ENCODE measurements at places on chromosomes 7 and 10.

GRCh38 chr7:131656980-131657723 is 100.7 kb upstream of the PODXL start:
- H3K4me3 ChIP-seq = no peak overlapping the region
- DNase-seq = no peak
- H3K36me3 ChIP-seq = no peaks in the 10 kb centered on the region
- H3K27ac ChIP-seq = no peak overlapping the region

- peaks cover 37% of the 10 kb centered on the region for H3K27me3 ChIP-seq
- no peaks in the 10 kb centered on the region for H3K36me3 ChIP-seq
- DNase-seq = no peak
- no peak overlapping the region for H3K4me3 ChIP-seq
- no peak overlapping the region for H3K27ac ChIP-seq
Measured at GRCh38 chr10:70455213-70455630, 13.7 kb upstream of the NODAL start.

DNA sequence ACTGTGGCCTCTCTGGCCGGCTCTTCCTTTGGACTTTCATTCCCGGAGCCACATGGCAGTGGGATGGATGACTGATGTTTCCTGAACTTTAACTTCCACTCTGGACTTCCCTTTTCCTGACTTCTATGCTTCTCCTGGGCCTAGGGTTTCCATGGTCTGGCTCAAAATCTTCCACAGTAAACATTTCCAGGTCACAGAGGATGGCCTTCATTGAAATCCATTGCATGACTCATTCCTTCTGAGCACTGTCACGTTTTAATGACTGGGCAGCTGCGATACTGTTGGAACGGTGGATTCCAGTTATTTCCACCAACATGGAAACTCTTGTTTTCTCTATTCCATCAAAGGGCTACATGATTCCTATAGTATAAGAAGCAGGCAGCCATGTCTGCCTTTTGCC is 24.4 kb upstream of the ZNF273 start:
- H3K4me1 ChIP-seq = peaks cover 2% of the 10 kb centered on the region
- no peaks in the 10 kb centered on the region for H3K36me3 ChIP-seq
- H3K27ac ChIP-seq = no peak overlapping the region
- DNase-seq = no peak
- H3K27me3 ChIP-seq = peaks cover 1% of the 10 kb centered on the region

DNA sequence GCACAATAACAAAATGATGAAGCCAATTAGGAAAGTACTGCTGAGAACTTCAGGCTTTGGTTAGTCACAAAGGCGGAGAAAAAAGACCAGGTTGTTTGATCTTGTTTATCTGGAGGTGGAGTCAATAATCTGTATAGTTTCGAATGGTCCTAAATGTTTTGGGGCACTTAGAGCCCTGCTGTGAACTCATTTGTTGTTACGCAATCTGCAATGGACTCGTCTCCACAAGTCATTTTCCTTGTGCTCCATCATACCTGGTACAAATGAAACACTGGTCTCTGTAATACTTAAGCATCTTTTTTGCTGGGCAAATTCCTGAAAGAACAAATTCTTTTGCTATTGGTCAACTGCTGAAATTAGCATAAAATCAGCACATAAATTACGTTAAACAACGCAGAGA is 430.5 kb downstream of the GATA3 start:
- H3K4me3 ChIP-seq = no peak overlapping the region
- no peaks in the 10 kb centered on the region for H3K27me3 ChIP-seq
- DNase-seq = no peak
- no peaks in the 10 kb centered on the region for H3K36me3 ChIP-seq
- H3K27ac ChIP-seq = no peak overlapping the region

DNA sequence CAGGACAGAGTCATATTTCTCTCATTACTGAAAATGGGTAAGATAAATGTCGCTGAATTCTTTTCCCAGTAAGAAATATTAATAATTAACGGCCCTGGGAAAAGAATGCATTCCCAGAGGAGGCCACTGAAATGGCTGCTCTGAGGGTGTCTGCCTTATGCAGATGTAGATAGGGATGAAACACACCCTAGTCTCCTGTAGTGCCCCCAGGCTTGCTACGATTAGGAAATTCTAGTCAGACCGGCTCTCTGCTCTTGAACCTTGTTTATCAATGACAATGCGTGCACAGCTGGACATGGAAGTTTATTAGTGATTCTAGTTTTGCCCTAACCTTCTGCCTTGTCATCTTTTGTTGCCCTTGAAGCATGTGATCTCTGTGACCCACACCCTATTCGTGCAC is 291.1 kb downstream of the ZNF248 start:
- H3K4me3 ChIP-seq = no peak overlapping the region
- no peak for DNase-seq
- H3K27me3 ChIP-seq = no peaks in the 10 kb centered on the region
- no peaks in the 10 kb centered on the region for H3K4me1 ChIP-seq

DNA sequence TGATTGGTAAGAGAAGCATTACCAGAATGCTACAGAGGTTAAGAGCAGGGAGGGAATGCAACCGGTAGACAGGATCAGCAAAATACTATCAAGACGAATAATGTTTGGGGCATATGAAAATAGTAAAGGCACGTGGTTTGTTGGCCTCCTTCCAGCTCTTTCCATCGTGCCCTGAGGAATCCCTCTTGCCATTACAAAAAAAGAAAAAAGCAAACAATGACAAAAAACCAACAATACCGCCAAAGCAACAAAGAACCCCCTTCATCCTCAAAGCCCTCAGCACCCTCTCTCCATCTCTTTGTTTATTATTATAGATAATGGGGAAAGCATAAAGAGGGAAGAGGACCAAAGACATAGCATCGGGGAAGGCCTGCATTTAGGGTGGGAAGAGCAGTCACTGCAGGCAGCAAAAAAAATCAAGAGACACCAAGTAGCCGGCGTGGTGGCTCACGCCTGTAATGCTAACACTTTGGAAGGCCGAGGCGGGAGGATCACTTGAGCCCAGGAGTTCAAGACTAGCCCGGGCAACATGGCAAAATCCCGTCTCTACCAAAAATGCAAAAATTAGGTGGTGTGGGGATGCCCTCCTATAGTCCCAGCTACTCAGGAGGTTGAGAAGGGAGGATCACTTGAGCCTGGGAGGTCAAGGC is 78.0 kb downstream of the HIP1 start:
- H3K36me3 ChIP-seq = no peaks in the 10 kb centered on the region
- H3K4me3 ChIP-seq = no peak overlapping the region
- H3K4me1 ChIP-seq = no peaks in the 10 kb centered on the region
- H3K27ac ChIP-seq = no peak overlapping the region
- H3K27me3 ChIP-seq = no peaks in the 10 kb centered on the region

- H3K27ac ChIP-seq = peak overlapping the region; percentile 53
- H3K4me3 ChIP-seq = no peak overlapping the region
- H3K4me1 ChIP-seq = peaks cover 38% of the 10 kb centered on the region
Measured at GRCh38 chr7:92731335-92732063, 104.9 kb downstream of the CDK6 start.

DNA sequence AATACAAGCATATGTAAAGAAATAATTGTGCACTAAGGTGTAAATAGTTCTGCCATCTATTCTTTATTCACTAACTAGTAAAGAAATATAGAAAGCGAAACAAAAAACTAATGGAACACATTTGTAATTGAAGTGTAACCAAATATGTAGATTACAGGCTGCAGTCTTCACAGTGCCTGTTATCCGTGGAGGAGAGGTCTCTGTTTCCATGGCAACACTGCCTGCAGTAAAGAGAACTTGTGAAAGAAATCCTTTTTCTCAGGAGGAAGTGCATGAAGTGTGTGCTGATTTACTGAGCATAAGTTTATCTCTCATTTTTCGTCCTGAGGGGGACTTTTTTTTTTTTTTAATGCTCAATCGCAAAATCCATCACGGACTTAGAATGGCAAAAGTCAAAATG is 102.5 kb downstream of the APBB1IP start:
- no peaks in the 10 kb centered on the region for H3K27me3 ChIP-seq
- no peak overlapping the region for H3K27ac ChIP-seq
- no peaks in the 10 kb centered on the region for H3K4me1 ChIP-seq
- DNase-seq = no peak
- H3K4me3 ChIP-seq = no peak overlapping the region
- H3K36me3 ChIP-seq = no peaks in the 10 kb centered on the region

GRCh38 chr7:49111706-49112105 is 187.4 kb downstream of the CDC14C start:
- no peak for DNase-seq
- no peak overlapping the region for H3K27ac ChIP-seq
- no peak overlapping the region for H3K4me3 ChIP-seq
- H3K27me3 ChIP-seq = no peaks in the 10 kb centered on the region
- H3K36me3 ChIP-seq = no peaks in the 10 kb centered on the region

DNA sequence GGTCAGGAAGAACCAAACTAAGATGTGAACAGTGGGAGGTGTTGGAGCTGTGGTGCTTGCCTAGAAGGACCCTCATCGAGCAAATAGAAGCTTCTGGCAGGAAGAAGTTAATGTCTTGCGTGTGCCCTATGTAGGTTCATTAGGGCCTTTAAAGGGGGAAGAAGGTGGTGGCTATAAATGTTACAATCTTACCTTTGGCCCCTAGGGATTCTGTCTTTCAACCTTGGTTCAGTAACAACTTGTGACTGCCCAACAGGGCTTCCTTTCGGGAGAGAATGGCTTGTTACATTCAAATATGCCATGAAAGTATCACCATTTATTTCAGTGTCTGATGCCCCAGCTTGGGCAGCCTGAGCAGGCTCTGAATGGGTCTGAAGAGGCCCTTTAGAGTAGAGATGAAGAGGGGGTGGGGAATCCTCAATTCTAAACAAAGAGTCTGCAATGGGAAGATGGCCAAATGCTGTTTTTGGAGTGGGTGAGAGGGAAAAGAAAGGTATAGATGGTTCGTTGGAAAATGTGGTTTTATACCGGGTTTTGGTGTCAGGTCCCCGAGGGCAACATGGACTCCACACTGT is 108.0 kb downstream of the TCF7L2 start:
- no peak overlapping the region for H3K4me3 ChIP-seq
- no peaks in the 10 kb centered on the region for H3K36me3 ChIP-seq

- no peaks in the 10 kb centered on the region for H3K27me3 ChIP-seq
- DNase-seq = no peak
- H3K36me3 ChIP-seq = no peaks in the 10 kb centered on the region
- H3K4me3 ChIP-seq = no peak overlapping the region
- no peak overlapping the region for H3K27ac ChIP-seq
- H3K4me1 ChIP-seq = no peaks in the 10 kb centered on the region
Measured at GRCh38 chr10:11285171-11285570, 267.5 kb downstream of the CELF2 start.

DNA sequence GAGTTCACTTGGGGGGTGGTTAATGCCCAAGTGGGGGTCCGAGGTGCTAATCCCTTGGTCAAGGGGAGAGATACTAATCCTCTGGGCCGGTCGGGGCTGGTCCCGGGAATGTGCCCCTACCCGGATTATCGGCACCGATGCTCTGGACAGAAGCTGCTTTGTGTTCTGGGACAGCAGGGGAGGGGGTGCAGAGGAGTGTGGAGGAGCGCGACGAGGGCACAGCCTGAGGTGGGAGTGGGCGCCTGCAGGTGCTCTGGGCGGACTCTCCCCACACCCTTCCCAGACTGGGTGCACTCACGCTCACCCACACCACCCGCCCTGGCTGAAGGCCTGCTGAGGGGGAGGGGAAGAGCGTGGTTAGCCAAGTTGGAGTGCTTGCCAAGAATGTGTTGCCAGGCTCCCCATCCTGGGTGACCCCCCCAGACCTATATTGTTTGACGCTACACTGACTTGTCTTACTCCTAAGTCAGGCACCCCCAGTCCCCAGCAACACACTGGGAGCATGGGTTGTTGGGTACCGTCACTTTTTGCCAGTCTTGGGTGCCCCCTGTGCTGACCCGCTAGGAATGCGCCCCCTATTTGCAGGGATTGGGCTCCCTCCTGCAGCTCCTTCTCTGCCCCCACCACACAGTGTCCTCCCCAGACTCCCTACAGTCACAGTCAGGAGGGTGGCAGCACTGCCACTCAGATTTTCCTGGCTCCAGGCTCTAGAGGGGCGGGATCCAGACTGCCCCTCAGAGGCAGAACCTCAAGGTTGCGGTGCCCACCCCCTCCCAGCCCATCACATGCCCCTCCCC is 1.2 kb downstream of the SLC4A2 start:
- peak overlapping the region; percentile 70 for H3K4me3 ChIP-seq
- peak overlapping the region; percentile 95 for H3K27ac ChIP-seq
- DNase-seq = no peak
- H3K27me3 ChIP-seq = no peaks in the 10 kb centered on the region
- peaks cover 43% of the 10 kb centered on the region for H3K4me1 ChIP-seq
